ENCODE measurements at places on chromosomes 7 and 10. TPM values are rescaled to one million over a fixed set of nuclear protein-coding genes. Genes with fewer than 3 reads are reported as not detected.

TMEM236 gene
- total RNA-seq, result 0.10 TPM

ELFN1 gene
- total RNA-seq, result 0.15 TPM

- DNase-seq, result no peak
Measured at GRCh38 chr10:32388258-32389027, 41.5 kb upstream of the EPC1 start.

SPDYE2B gene
- not detected for total RNA-seq

DNA sequence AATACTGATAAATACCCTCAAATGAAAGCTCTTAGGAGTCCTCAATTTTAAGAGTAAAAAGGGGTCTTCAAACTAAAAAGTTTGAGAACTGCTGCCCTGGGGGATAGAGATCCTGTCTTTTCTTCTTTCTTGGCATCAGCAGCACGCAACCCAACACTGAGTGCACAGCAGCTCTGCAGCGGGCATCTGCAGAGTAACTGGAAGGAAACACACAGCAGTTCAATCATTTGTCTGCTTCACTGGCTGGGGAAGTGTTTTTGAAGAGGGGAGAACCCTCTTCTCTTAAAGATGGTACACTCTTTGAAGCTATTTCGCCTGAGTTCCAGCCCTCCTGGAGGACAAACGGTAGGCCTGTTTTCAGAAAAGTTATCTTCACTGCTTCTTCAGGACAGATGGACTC lies 193.6 kb downstream of the FGFR2 start:
- DNase-seq, result no peak

DNA sequence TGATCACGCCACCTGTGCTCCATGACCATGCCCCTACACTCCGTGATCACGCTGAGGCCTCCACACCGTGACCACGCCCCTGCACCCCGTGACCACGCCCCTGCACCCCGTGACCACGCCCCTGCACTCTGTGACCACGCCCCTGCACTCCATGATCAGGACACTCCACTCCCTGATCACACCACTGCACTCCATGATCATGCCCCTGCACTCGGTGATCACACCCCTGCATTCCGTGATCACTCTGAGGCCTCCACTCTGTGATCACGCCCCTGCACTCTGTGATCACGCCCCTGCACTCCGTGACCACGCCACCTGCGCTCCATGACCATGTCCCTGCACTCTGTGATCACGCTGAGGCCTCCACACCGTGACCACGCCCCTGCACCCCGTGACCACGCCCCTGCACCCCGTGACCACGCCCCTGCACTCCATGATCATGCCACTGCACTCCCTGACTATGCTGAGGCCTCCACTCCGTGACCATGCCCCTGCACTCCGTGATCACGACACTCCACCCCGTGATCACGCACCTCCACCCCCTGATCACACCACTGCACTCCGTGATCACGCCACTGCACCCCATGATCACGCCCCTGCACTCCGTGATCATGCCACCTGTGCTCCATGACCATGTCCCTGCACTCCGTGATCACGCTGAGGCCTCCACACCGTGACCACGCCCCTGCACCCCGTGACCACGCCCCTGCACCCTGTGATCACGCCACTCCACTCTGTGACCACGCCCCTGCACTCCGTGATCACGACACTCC lies 27.7 kb downstream of the STK32C start:
- no peak for DNase-seq

TSPAN13 gene
- 89.1 TPM for total RNA-seq

- DNase-seq, result no peak
Measured at GRCh38 chr10:4652111-4653010, 173.6 kb upstream of the AKR1E2 start.

DGKI gene
- 8.0 TPM for total RNA-seq

DNA sequence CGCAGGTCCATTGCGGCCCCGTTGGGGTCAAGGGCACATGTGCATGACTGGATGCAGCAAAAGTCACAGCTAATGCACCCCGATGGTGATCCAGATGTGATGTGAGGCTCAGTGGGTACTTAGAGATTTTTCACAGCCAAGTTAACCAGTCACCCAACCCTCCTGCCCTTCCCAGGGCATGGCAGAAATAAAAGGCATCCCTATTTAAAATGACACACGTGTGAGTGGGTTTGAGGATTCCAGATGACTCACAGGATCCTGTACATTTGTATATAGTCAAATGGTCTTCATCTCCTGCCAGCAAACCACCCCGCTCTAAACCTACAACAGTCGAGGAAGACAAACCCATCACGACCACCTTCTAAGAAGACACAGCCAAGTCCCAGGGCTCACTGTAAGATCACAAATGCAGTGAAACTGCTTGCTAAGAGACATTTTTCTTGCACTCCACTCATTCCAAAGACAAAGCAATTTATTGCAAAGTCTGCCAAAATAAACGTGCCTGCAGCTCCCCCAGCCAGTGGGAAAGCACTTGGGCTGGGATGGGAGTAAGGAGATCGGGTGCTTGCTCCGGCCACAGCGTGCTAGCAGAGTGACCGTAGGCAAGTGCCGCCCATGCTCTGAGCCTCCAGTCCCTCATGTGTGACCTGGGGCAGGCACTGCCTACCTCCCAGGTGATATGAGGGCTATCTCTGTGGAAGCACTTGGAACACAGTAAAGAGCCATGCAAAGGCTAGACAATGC lies 86.6 kb upstream of the MACROH2A2 start:
- DNase-seq, result no peak

TACR2 gene
- total RNA-seq, result 0.05 TPM

DNA sequence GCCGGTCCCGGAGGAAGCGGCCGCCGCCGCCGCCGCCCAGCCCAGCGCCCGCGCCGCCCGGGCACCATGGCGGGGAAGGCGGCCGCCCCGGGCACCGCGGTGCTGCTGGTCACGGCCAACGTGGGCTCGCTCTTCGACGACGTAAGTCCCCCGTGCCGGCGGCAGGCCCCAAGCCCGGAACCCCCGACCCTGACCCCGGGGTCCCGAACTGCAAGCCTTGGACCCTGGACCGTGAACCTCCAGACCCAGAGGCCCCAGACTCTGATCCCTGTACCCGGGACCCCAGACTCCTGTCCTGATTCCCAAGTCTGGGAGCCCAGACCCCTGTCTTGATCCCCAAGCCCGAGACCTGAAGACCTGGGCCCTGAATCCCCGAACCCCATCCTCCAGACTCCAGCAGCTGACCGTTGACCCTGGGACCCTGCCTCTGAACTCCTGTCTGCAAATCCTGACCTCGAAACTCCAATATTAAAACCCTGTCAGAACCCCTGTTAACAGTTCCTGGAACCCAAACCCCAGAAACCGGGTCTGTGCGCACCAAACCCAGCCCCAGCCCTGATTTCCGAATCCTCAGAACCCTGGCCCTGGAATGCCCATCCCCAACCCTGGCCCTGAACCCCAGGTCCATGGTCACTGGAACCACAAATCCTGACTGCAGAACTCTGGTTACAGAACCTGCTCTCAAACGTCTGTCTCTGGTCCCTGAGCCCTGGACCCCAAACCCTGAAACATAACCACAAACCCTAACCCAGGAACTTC lies 623 bp downstream of the INPP5A start:
- DNase-seq, result no peak

DNA sequence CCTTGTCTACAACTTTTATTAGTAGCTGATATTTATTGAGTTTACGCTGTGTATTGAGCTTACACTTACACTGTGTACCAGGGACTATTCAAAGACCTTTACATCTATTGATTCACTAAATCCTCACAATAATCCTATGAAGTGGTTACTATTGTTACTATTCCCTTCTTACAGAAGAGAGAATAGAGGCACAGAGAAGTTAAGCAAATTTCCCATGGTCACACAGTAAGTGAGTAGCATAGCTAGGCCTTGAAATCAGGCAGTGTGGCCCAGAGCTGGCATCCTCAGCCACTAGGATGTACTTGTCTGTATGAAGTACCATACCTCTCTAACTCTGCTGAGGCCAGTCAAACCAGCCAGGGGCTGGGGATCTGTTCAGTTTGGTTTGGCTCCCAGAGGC lies 7.6 kb downstream of the COL13A1 start:
- no peak for DNase-seq

SYT15 gene
- 1.0 TPM for total RNA-seq

GRCh38 chr10:112282086-112282485 lies 1.1 kb upstream of the TECTB start:
- DNase-seq, result no peak

DNA sequence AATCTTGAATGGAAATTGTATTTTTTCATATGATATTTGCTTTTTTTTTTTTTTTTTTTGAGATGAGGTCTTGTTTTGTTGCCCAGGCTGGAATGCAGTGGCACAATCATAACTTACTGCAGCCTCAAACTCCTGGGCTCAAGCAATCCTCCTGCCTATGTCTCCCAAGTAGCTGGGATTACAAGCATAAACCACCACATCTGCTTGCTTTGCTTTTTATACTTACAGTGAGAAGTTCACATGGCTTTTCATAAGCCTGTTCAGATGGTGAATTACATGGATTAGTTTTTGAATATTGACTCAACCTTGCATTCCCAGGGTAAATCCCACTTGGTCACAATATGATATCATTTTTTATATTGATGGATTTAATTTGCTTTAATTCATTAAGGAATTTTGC lies 22.0 kb downstream of the LRRD1 start:
- DNase-seq, result no peak

ZNF511 gene
- total RNA-seq, result 14.6 TPM

GRCh38 chr7:43454936-43455518 lies 127.9 kb upstream of the STK17A start:
- peak; percentile 84 for DNase-seq

DNA sequence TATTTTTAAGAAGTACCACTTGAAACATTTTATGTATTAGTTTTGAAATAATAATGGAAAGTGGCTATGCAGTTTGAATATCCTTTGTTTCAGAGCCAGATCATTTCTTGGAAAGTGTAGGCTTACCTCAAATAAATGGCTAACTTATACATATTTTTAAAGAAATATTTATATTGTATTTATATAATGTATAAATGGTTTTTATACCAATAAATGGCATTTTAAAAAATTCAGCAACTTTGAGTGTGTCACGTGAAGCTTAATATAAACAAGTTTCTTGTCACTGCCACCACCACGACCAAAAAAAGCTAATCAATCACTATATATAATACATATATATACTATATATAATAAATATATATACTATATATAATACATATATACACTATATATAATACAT lies 4.8 kb downstream of the IL6 start:
- DNase-seq, result peak; percentile 52

DNA sequence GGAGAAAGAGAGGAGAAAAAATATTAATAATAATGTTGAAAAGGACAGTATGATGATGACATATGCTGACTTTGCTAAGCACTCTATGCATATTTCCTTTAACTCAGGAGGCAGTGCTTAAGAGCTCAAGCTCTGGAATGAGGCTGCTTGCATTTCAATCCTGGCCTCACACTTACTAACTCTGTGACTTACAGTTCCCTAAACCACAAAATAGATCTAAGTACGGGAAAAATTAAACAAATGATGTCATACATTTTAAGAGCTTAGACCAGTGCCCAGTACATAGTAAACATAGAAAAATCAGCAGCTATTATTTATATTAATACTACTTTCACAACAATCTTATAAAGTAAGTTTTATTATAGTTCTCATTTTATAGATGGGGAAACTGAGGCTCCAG lies 61.3 kb downstream of the GFRA1 start:
- peak; percentile 58 for DNase-seq

SLC29A4 gene
- 2.6 TPM for total RNA-seq

DNA sequence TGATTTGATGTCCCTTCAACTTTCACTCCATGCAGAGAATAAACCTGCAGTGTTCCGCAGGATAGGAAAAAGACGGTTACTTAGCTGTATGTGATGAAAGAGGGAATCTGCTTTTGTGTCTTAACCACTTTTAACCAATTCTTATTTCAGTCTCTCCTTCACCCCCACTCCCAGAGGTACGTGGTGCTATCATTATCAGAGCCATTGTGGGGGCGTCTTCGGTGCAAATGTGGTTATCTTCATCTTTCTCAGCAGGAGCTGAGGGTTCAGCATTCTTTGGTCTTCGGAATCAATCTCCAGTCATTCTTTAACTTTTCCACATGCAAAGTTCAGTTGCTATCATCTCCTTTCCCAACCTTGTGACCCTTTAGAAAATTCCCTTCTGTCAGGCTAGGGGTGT lies 219.9 kb upstream of the LYZL1 start:
- no peak for DNase-seq

GRCh38 chr10:11715815-11716494 lies 26.2 kb upstream of the ECHDC3 start:
- no peak for DNase-seq

DNA sequence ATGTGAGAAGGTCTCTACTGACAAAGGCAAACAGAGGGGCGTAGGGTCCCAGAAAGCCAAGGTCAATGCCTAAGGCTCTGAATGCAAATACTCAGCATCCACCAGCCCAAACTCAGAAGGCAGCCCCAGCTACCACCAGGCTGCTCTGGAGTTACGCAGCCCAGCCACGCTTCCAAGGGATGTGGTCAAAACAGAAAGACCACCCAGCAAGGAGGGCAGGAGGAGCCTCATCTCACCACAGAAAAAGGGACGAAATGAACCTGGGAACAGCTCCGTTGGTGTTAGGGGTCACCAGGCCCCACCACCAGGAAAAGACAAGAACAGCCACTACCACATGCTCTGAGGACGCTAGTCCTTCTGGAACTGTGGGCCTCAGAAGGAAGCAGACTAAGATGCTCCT lies 65.1 kb downstream of the CTBP2 start:
- no peak for DNase-seq

- DNase-seq, result no peak
Measured at GRCh38 chr10:51878695-51879094, 179.3 kb upstream of the CSTF2T start.

CFTR gene
- 10.9 TPM for total RNA-seq

LRMDA gene
- 11.7 TPM for total RNA-seq

- no peak for DNase-seq
Measured at GRCh38 chr7:116354171-116354545, 143.8 kb downstream of the TES start.

GRCh38 chr7:80053124-80053523 lies 81.5 kb upstream of the GNAI1 start:
- peak; percentile 78 for DNase-seq

- no peak for DNase-seq
Measured at GRCh38 chr10:131000743-131001142, 310.8 kb downstream of the TCERG1L start.

- DNase-seq, result no peak
Measured at GRCh38 chr10:29026802-29027580, 261.9 kb upstream of the LYZL1 start.

GRCh38 chr7:11175887-11176286 lies 202.2 kb downstream of the PHF14 start:
- no peak for DNase-seq

DNA sequence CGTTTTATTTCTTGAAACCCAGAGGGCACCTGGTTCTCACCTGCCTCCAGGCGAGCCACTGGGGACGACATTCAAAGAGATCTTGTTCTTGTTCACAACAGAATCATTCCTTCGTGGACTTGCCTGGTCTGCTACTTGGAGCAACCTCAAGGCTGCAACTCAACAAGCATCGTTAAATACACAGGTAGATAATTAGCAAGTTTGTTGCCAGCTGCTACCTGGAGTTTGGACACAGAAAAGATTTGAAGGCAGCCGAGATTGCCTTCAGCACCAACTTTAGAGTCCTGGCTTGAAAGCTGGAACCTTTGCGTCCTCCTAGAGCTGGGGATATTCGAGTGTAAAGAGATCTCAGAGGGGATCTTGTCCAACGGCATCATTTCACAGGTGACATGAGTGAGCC lies 89.6 kb upstream of the C7orf33 start:
- DNase-seq, result no peak

MPP7 gene
- total RNA-seq, result 2.1 TPM
